Stimulated activated CD8-positive, alpha-beta memory T cell treated with anti-CD3 and anti-CD28 coated beads, Interleukin-4, amount 100 ng/mL, for 4 hours (primary cell): ENCODE measurements at places on chromosomes 2 and 18.

DNA sequence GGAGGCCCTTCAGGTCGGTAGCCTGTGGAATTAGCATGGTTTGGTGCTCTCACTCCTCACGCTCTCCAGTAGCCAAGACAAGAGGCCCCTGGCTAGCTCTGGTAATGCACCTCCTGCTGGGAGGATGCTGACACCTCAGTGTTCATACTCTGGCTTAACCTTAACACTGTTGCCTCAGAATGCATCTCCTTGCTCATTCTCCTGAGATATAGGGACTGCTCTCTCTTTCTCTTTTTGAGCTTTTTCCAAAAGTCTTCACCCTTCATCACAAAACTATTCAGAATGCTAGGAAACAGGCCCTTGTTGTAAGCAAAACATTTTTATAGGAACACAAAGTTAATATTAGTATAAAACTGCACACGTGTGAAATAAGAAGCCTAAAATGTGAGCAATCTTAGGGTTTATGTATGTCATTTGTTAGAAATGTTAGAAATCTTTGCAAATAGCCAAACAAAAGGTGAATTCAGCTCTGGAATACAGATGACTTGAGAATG is 17.3 kb upstream of the IMPA2 start:
- no peak for DNase-seq

GRCh38 chr2:10132043-10132575 is 9.6 kb downstream of the RRM2 start:
- no peak for DNase-seq

DNA sequence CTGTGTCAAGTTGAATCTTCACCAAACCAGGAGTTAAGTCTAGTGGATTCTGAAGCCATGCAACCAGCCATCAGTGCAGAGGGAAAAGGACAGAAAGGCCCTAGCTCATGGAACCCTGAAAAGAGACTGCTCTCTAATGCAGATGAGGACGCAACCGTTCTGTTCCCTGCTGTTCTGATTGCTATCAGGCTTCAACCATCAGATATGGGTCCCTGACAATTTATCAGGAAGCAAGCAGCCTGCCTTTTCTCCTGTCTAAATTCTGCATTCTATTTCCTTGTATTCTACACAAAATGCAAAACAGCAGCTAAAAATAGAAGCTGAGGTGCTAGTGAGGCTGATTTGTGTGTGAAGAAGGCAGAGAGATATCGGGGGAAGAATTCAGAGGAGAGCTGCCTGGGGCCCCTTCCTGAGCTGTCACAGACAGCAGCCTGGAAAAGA is 68.4 kb upstream of the RTN4 start:
- no peak for DNase-seq

DNA sequence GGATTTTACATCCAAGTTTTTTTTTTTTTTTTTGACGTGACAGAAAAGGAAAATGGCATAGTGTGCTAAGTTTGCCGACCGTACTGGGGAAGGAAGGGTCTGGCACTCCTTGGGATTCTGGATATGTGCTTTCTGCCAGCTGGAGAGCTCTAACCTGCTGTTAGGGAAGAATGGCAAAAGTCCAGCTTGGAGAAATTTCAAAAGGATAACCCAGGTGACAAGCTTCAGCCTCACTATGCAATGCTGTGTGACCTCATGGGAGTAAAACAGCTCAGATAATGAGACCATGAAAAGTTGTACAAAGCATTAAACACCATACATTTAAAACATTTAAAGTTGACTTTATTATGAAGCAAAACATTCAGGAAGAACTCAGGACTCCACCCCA is 10.3 kb upstream of the GPR45 start:
- DNase-seq = no peak

GRCh38 chr2:178392215-178392614 is 58.8 kb downstream of the PRKRA start:
- no peak for DNase-seq

- no peak for DNase-seq
Measured at GRCh38 chr2:122532072-122532344, 776.6 kb downstream of the TSN start.

GRCh38 chr2:97706708-97707345 is 6.5 kb upstream of the ZAP70 start:
- DNase-seq = no peak

GRCh38 chr2:233497692-233498091 is 68.9 kb downstream of the USP40 start:
- no peak for DNase-seq

DNA sequence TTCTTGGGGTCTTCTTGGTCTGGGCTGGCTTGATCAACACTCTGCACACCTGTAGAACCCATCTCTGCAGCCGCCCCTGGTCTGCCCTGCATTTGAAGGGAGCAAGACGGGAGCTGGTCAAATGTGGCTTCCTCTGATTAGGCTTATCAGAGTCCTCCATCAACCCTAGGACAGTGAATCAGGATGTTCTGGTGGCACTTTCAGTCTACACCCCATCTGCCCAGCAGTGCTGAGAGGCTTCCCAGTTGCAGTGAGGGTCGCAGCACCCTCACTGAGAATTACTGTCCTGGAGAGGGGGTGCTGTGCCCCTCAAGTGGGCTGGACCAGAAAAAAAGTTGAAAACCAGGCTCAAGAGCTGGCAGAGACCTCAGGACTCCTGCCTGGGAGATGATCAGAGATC is 152.9 kb downstream of the DYSF start:
- DNase-seq = no peak

- no peak for DNase-seq
Measured at GRCh38 chr2:165791421-165792103, 2.5 kb downstream of the GALNT3 start.

GRCh38 chr18:79455261-79455660 is 59.5 kb downstream of the NFATC1 start:
- DNase-seq = no peak

DNA sequence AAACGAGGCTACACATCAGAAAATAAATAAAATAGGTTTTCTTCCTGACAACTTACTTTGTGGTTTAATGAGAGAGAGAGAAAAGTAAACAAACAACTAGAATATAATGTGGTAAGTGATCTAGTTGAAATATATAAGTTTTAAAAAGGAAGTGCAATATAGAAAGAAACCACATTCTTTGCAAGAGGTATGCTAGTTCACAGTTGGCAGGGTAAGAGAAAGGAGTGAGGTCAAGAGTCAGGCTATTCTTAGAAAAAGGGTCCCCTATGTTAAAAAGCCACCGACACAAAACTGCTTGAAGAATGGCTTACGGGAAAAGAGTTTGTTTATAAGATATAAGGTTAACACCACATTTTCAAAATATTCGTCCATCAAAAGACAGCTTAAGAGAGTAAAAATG is 462.1 kb downstream of the ERBB4 start:
- no peak for DNase-seq

- DNase-seq = peak; percentile 36
Measured at GRCh38 chr2:85704800-85705679, 10.9 kb downstream of the GNLY start.

DNA sequence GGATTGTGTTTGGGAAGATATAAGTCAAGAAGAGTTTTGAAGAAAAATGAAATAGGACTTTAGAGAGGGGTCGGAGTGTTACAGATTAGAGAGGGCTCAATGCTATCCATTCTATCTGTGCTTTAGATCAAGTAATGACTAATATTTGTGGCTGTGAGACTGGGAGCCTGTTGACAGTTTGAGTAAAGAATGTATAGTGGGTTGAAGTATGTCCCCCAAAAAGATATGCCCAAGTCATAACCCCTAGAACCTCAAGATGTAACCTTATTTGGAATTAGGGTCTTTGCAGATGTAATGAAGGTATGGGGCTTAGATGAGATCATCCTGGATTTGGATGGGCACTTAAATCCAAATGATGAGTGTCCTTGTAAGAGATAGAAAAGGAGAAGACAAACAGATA is 55.3 kb upstream of the SERPINE2 start:
- no peak for DNase-seq

DNA sequence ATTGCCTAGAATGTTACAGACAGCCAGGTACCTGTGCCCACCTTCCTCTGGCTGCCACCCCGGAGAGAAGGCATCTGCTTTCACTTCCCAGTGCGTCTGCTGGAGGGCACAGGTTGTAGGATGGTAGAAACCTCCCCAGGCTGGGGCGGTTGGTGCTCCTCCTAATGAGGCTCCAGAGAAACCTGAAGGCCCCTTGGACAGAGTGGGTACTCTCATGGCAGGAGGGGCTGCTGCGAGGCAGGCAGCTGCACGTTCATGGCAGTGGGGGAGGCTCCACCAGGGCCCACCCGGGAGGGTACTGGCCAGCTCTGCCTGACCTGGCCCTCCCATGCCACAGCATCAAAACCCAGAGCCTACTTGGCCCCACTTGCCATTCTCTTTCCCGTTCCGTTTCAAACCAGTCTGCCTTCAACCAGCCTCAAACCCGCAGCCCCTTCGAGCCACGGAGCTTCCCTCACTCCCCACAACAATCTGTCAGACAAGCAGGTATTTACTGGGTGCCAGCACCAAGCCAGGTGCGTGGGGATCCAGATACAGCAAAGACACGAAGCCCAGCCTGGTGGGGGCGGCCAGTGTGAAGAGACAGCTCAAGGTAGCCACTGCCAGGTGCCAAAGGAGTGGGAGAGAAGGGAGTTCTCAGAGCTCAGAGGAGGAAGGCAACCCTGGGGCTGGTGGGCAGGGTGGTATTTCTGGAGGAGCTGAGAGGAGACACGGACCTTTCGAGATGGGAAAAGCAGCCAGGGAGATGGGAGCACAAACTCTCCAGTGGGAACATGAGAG is 229.6 kb downstream of the LOXHD1 start:
- DNase-seq = no peak

GRCh38 chr18:22189449-22190166 is 20.2 kb downstream of the GATA6 start:
- no peak for DNase-seq

- DNase-seq = no peak
Measured at GRCh38 chr18:55121397-55122170, 162.3 kb upstream of the CCDC68 start.

DNA sequence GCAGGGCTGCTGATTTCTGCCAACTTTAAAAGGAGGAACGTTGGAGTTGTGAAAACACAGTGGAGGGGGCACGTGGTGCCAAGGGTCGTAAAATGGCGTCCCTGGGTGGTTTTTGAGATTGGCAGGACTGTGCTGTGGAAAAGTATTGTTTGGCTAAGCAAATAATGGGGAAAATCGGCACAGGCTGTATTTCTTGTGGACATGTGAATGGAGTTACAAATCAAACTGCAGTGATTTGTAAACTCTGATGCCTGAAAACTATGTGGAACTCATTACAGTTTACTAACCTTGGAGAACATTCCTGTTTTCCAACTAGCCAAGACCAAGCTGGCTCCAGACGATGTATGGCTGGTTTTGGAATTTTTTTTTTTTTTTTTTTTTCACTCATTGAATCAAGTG is 68.7 kb downstream of the KCTD1 start:
- no peak for DNase-seq

GRCh38 chr2:148796735-148797512 is 78.1 kb upstream of the KIF5C start:
- no peak for DNase-seq
